Occipital lobe (tissue), 3 donors: ENCODE measurements at places on chromosomes 13 and 19. TPM values are rescaled to one million over a fixed set of nuclear protein-coding genes. Genes with fewer than 3 reads are reported as not detected.

DNA sequence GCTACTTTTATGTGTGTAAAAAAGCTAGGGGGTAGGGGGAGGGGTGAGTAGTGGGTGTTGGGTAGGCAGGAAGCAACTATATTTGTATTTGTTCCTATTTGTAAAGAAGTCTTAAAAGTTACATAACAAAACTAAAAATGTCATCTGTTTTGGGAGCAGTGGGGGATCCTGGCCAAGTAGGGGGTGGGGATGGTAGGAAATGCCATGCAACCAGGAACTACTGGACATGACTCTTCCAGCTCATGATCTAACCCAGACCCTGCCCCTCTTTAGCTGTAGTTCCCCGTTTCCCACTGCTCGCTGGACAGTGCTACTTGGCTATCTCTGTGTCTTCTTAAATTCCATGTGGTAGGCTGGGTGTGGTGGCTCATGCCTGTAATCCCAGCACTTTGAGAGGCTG, 3.2 kb downstream of the GTF3A start:
- DNase-seq = no peak

GRCh38 chr19:44927746-44928145, 13.3 kb downstream of the APOC1 start:
- no peak for DNase-seq

DNA sequence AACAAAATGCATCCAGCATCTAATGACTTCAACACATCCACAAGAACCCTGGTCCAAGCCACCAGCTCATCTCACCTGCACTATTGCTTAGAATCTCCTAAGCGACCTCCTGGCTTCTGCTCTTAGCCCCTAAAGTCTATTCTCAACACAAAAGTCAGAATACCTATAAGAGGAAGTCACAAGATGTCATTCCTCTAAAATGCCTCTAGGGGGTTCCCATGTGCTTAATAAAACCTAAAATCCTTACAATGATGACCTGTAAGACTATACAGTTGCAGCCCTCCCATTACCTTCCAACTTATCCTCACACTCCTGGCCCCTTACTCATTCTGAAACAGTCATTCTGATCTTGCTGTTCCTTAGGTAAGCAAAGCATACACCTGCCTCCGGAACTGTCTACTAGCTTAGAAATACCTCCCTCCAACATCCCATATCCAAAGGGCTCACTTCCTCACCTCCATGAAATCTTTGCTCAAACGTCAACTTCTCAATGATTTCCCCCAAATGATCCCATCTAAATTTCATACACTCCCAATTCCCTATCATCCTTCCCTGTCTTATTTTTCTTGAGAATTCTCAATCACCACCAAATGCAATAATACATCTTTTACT, 10.0 kb downstream of the ATP7B start:
- DNase-seq = no peak

GRCh38 chr19:6610934-6611852, 20.2 kb upstream of the CD70 start:
- DNase-seq = no peak

- no peak for DNase-seq
Measured at GRCh38 chr13:73767747-73768315, 366.4 kb downstream of the KLF12 start.

DNA sequence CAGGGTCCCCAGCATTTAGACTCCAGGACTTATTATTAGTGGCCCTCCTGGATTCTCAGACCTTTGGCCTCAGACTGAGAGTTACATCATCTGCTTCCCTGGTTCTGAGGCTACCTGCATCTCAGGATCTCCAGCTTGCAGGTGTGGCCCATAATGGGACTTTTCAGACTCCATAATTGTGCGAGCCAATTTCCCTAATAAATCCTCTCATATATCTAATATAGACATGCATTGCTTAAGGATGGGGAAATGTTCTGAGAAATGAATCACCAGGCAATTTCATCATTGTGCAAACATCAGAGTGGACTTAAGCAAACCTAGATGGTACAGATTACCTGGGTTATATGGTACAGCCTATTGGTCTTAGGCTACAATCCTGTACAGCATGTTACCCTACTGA, 116.5 kb upstream of the FBXL3 start:
- DNase-seq = no peak

DNA sequence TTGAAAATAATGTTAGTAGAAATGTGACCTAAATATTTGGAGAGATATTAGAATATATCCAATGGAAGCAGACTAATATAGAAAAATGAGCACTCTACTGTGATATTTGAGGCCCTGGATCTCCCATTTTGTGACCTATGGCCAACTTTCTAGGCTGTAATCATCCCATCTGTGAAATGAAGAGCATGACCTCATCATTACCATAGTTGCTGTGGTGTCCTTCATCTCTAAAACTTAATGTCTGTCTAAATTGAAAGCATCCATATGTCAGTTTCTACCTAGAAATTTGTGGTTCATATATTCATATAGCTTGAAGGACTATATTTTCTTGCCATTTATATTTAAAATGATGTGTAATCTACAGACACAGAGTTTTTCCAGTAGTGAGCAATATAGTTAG, 41.6 kb downstream of the PAN3 start:
- DNase-seq = no peak

GRCh38 chr13:32895296-32895695, 120.9 kb upstream of the KL start:
- no peak for DNase-seq

DNA sequence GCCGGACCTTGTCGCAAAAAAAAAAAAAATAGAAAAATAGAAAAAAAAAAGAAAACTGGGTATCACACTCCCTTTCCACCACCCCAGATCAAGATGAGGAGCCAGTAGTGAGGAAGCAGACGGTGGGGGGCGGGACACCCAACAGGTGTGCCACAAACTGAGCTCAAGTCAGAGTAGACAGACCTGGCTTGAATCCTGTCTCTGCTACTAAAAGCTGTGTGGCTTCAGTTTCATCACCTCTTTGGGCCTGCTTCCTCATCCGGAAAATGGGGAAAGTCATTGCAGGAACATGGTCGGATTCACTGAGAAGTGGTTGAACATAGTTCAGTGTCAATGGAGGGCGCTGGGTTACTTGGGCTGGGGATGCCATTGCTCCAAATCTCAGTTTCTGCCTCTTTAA, 2.9 kb downstream of the HIF3A start:
- DNase-seq = no peak

GRCh38 chr19:46126086-46126580, 1.6 kb upstream of the IGFL3 start:
- no peak for DNase-seq

DNA sequence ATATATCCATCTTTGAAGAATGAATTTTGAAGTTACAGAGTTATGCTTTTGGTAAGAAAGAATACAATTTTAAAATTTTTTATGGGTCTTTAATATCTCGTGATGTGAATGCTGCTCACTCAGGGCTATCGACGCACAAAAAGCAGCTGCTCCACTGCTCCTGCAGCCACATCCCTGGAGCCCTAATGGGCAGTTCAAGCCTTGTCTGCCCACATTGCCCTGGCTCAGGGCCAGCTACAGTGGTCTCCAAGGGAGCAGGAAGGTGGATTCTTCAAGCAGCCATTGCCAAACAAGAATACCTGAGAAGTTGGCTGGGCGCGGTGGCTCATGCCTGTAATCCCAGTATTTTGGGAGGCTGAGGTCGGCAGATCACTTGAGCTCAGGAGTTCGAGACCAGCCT, 85.8 kb downstream of the IPO5 start:
- no peak for DNase-seq

DNA sequence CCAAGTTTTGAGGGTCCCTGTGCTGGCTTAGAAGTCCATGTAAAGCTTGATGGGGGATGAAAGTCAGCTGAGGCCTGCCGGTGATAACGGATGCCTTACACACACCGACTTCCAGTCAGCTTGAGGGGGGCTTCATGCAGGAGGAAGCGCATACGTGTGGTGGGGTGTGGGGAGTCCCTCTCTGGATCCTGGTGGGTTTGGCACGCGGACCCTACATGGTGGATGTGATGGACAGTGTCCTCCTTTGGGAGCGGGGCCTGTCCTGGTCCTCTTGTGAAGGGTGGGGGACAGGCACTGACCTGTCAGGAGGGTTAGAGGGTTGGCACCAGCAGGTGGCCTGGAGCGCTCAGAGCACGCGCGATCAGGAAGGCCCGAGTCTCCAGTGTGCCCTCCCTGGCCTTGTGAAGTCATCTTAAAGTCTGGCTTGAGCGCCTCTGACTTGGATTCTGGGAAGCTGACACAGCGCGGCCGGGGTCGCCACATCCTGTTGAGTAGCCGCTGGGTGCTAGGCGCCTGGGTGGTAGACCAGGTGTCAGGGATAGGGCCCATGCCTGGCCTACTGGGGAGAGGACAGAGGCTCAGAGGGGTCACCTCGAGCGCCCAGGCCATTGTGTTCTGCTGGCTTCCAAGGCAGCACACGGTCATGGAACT, 2.9 kb downstream of the DAZAP1 start:
- DNase-seq = no peak

DNA sequence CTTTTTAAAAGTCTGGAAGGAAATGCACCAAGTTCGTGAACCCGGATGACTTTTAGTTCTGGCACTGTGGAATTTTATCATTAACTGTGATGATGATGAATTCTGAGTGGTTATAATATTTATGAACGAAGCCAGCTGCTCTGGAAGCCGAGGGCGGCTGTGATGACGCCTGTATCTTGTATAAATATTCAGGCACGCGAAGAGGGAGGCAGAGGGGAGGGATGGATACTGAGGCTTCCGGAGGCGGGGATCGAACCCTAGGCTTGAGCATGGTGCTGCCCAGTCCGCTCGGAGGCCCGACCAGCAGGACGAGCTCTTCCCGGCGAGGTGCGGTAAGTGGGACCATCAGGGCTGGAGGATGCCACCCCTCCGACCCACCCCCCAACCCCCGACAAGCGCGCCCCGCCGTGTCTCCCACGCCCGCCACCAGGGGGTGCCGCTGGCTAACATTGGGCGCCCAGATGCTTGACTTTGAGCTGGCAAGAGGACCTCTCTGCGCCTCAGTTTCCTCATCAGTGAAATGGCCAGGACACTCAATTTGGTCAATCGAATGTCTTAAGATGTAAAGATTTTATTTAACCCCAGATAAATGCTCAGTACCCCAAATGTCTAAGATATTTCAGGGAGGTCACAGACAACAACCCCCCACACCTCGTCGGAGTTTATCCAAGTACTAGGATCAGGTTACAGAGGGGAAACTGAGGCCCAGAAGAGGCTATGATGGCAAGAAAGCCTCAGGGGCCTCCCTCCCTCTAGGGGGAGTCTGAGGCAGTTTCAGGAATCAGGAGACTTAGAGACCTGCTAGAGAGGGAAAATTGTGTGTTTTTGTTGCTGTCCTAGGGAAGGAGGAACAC, 4.5 kb upstream of the RAB3A start:
- DNase-seq = no peak

- no peak for DNase-seq
Measured at GRCh38 chr19:28358633-28359032, 854.3 kb downstream of the UQCRFS1 start.

- DNase-seq = no peak
Measured at GRCh38 chr13:102933122-102933521, 87.3 kb downstream of the ERCC5 start.

DNA sequence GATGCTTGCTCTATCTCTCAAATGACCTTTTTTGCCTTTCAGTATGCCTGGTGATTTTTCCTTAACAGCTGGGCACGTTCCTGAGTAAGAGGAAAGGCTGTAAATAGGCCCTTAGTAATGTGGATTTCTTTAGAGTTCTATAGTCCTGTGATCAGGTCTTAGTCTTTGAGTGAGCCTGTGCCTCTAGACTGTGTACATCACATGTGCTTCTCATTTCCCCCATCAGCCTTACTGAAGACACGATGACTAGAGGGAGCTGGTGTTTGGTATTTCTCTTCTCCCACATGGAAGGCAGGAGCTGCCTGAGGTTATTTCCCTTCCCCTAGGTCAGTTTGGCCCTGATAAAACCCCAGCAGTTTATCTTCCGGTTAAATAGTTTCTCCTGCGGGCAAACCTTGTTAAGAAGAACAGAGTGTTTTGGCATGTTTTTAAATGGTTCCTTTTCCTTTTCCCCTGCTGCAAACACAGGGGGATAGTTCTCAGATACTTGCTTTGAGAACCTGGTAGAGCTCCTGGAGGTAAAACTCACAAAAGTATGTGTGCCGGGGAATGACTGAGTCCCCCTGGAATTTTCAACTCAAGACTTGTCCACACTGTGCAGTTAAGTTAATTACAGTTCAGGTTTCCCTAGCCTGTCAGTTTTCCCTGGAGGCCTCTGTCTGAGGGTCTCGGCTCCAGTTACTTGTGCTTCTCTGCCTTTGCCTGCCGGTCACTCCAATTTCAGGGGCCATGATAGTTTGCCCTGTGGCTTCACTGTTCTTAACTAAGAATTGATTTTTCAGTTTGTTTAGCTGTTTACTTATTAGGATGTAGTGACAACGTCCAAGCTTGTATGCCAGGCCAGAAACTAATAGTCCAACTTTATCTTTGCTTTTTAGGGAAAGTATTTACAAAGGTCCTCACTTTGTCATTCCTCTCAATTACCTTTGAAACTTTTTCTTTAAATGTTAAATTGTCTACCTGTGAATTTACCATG, 94.4 kb downstream of the URI1 start:
- no peak for DNase-seq

DNA sequence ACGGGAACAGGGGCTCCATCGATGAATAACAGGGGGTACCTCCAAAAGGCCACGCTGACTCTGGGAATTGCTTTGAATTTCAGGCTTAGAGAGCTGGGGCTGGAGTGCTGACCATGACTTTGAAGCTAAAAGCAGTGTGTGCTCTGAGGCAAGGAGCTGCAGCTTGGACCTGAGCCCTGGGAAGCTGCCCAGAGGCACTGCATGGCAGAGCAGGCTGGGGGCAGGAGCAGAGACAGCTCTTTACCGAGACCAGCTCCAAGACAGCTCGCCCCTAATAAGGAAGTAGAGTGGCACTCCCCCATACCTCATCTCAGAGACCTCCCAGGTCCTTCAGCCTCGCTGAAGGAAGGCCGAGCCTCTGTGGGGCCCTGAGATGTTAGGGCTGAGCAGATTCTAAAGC, 200.2 kb downstream of the COL4A1 start:
- no peak for DNase-seq

GRCh38 chr19:55986487-55986886, at the start of gene NLRP5:
Gene NLRP5, plus strand, starts transcription at chr19:55986775.
- DNase-seq = no peak

DNA sequence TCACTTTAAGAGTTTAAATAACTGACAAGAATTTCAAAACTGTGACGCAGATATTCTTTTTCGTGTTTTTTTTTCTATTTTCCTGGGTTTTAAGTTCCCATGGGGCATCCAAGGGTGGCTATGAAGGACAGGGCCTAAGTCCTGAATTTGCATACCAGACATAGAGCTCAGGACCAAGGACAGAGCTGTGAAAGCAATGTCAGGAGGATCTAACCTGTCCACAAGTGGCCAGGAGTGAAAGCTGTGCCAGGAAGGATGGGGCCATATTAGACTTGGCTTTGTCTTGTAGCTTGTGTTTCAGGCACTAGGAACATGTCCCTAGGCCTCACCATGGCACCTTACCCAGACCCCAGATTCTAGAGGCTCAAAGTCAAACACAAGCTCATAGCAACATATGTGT, 289.4 kb upstream of the MIR17HG start:
- DNase-seq = no peak

DNA sequence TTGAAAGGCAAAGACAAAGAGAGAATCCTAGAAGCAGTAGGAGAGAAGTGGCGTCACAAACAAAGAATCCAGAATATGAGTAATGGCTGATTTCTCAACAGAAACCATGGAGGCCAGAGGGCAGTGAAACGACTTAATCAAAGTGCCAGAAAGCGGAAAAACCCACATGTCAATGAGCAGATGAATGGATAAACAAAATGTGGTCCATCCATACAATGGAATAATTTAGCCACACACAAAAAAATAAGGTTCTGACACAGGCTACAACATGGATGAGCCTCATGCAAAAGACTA, 52.2 kb upstream of the RANBP3 start:
- DNase-seq = no peak

SLC15A1 gene
- total RNA-seq = not detected

VSTM1 gene
- total RNA-seq = not detected

CNN1 gene
- not detected for total RNA-seq

IGFL1 gene
- not detected for total RNA-seq
